KBM-7 (cell line): ENCODE measurements at places on chromosomes 3 and 15.

DNA sequence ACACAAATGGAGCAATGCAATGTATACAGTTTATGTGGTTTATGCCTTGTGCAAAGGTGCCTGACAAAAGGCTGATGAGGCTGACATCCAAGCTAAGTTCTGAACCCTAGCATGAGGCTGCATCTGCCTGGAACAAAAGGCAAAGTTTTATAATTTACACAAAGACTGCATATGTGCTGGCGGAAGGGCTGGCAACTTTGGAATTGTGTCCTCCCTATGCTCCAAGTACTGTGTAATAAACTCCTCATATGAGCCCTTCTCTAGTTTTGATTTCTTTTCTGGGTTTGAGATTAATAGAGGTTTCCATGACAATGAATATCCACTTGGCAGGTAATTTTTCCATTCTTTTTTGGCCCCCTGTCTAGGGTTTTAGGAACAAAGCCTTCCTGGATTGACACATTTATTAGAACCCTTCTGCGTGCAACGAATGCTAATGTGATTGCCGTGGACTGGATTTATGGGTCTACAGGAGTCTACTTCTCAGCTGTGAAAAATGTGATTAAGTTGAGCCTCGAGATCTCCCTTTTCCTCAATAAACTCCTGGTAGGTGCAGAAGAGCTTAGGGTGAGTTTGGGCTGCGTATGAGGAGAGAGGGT is 10.8 kb downstream of the PLA1A start:
- DNase-seq: no peak

DNA sequence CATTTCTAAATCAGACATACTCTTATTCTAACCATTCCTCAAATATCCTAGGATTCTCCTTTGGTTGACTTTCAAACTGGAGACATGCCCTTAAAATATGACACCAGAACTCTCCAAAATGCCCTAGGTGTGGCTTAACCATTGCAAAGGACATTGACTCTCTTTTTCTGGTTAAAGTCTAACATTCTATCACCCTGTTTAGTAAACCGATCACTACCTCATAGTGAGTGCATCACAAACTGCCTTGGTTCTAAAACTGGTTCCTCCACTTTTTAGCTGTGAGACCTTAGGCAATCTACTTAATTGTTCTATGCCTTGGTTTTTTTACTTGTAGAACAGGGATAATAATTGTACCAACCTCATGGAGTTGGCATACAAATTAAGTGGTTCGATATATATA is 224.3 kb downstream of the CDIN1 start:
- DNase-seq: no peak

DNA sequence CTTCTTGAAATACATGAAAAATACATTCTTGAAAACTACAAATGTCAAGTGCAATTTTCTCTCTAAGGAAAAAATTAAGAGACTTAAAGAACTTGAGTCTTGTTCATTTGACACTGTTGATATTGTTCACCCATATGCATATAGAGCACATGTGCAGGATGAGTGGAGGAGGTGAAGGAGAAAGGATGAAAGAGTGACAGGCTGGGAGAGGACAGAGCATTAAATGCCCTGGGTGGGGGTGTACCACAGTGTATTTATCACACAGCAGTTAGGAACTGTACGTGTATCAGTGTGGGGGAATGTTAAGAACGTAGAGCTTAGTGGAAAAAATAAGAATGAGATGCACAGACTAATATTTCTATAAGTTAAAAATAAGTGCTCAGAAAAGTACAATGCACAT is 45.7 kb downstream of the CTDSPL start:
- no peak for DNase-seq

- peak; percentile 21 for DNase-seq
Measured at GRCh38 chr3:53581671-53582070, 87.3 kb downstream of the CACNA1D start.

GRCh38 chr3:171186817-171187500 is 160.4 kb upstream of the SLC2A2 start:
- no peak for DNase-seq

DNA sequence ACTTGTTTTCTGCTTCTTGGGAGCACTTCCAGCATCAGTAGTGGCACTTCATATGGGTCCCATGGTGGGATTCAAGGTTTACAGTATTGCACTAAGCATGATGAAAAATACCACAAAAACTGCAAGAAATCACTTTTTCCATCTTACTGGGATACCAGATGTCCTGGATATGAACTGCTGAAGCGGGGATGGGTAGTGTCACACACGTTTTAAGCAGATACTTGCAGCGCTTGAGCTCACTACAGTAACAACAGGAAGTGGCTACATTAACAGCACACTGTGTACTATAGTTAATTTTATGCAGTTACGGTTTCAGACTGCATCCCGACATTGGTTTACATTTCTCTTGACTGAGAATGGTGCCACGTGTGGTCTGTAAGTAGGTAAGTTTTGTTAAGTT is 3.5 kb upstream of the ISG20 start:
- DNase-seq: peak; percentile 53

DNA sequence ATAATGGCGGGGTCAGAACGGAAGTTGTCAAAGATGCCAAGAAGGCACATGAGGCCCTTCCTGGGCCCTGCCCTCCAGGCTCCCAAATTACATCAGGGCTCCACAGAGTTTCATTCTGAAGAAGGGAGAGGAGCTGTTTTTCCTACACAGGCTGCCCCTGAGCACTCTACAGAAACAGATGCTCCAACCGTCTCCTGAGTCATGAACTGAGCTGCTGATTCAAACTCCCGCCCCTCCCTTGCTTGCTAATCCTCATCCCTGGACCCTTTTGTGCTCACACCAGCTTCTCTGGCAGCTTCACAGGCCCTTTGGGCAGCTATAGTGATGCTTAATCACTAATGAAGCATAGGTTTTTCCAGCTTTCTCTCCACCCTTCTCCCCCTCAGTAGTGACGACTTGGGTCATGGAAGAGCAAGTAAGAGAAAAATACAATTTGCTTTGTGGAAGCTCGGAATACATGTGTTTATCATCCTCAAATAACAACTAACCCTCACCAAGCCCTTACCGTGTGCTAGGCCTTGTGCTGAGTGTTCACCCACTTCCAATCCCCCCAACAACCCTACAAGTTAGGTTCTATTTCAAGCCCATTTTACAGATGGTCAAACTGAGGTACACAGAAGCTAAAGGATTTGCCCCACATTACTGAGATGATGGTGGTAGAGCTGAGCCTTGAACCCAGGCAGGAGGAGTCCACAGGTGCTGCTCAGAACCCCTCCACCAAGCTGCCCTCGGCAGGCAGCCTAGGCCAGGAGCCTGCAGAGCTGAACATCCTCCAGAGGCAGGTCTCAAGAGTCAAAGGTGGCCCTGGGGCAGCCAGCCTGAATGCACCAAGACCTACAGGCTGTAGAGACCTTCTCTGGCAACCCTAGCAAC is 21.9 kb downstream of the MEGF11 start:
- DNase-seq: no peak
